T-helper 2 cell treated with Interferon-gamma antibody and Interleukin-4, amounts not matched to agents 5 μg/mL and 100 μg/mL, for 36 hours (primary cell): ENCODE measurements at places on chromosomes 5 and 9.

DNA sequence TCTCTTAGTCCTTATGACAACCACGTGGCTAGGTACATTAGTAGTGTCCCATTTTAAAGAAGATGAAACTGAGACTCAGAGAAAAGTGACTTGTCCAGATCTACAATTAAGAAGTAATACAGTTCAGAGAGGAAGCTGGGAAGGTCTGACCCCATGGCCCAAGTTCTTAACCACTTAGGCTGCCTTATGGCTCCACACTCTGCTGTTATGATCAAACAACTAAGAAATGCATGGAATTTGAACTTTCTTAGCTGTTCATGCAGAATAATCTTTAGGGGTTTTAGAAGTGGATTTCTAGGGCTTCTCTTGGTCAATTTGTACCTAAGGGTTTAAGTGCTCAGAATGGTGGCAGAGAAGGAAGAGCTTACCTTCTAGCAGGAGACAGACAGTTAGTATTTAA is 128.0 kb upstream of the MSX2 start:
- no peak for DNase-seq

DNA sequence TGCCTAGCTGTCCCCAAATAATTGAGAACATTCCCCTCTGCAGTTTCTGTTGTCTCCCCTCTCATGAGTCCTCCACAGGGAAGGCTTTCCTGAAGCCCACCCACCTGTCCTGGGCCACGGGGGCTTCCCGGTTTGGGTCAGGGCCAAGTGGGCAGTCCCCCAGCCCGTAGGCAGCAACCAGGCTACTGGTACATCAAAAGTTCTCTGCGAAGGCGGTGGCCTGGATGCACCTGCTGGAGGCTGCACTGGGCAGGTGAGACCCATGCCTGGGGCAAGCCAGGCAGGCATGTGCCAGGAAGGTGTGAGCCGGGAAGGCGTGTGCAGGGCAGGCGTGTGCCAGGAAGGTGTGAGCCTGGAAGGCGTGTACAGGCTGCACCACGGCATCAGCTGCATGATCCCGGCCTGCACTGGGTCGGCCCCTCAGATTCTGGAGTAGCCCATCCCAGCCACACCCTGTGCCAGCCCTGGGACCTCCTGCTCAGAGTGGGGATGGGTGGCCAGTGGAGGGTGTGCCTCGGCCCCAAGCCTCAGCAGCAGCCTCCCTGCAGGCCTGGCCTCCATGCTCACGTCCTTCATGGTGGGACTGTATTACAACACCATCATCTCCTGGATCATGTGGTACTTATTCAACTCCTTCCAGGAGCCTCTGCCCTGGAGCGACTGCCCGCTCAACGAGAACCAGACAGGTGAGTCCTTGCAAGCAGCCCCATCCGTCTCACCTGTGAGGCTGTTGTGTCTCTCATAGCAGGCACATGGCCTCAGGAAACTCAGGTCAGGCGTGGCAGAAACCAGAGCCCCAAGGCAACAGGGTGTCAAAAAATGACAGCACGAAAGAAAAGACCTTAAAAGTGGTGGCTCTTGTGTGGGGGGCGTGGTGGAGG is 8.7 kb downstream of the SLC6A19 start:
- no peak for DNase-seq

GRCh38 chr5:132334812-132335211 is 34.7 kb upstream of the SLC22A5 start:
- DNase-seq: no peak

DNA sequence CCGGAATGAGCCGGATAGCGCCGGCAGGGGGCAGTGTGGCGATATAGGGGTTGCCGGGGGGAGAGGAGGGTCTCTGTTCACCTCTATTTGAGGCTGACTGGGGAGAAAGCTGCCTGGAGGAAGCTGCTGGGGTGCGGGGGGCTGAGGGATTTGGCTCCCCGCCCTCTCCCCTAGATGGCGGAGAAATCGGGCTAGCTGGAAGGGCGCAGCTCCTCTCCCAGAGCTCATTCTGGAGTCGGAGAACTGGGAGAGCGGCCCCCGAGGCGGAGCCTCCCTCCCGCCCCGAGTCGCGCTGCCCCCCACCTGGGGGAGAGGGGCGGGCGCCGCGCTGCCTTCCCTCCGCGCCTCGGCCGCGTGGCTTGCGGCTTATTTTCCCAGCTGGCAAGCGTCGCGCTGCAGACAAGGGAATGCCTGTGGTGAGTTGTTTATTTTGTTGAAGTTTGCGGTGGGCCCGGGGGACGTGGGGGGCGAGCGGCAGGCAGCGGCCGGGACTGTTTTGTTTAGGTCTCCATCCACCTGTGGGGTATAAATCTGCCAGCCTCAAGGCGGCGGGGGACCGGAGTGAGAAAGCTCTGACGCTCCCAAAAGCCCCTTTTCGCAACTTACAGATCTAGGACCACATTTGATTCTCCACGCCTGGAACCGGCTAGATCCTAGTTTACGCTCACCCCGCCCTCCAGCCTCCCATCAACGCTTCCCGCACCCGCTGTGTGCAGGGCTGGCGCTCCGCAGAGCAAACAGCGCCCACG is 4.1 kb upstream of the RGMB start:
- DNase-seq: no peak

- no peak for DNase-seq
These were observed 67.4 kb downstream of the CDO1 start for GRCh38 chr5:115749016-115749415.

- DNase-seq: no peak
These were observed at the start of gene CCL27 for GRCh38 chr9:34662526-34663302. CCL27 (minus strand) TSS chr9:34662657; CDS start chr9:34662633, 24 bp downstream.
